ENCODE measurements at places on chromosomes 13 and 19.

- DNase-seq = peak; percentile 5
These were observed at the start of gene KEAP1 for GRCh38 chr19:10503002-10503789. KEAP1 (minus strand) TSS chr19:10503356; CDS start chr19:10500033, 3,323 bp downstream.

DNA sequence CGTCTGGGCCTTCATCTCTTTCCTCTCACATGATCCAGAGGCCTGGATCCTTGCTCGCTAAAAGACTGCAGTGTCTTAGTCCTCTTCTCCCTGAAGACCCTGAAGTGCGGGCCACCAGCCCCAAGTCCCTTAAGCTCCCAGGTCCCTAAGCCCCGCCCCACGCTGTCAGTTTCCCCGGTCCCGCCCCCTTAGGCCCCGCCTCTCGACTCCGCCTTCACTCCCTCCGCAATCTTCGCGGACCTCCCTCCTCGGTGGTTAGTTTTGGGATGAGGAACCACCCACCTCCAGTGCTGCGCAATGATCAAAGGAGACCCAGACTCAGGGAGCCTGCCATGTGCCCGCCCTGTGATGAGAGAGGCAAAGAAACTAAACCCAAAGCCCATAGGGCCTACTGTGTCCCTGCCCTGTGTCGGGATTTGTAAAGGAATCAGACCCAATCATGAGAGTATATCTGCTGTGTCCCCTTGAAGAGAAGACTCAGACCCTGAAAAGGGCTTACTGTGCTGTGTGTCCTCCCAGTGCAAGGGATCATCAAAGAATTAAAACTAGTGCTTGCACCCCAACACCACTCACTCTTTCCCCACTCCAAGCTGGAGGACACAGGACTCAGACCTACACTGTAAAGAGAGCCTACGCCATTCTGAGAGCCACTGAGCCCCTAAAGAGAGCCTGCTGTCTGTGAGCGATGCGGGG, 3.0 kb upstream of the COX6B1 start:
- DNase-seq = peak; percentile 62

DNA sequence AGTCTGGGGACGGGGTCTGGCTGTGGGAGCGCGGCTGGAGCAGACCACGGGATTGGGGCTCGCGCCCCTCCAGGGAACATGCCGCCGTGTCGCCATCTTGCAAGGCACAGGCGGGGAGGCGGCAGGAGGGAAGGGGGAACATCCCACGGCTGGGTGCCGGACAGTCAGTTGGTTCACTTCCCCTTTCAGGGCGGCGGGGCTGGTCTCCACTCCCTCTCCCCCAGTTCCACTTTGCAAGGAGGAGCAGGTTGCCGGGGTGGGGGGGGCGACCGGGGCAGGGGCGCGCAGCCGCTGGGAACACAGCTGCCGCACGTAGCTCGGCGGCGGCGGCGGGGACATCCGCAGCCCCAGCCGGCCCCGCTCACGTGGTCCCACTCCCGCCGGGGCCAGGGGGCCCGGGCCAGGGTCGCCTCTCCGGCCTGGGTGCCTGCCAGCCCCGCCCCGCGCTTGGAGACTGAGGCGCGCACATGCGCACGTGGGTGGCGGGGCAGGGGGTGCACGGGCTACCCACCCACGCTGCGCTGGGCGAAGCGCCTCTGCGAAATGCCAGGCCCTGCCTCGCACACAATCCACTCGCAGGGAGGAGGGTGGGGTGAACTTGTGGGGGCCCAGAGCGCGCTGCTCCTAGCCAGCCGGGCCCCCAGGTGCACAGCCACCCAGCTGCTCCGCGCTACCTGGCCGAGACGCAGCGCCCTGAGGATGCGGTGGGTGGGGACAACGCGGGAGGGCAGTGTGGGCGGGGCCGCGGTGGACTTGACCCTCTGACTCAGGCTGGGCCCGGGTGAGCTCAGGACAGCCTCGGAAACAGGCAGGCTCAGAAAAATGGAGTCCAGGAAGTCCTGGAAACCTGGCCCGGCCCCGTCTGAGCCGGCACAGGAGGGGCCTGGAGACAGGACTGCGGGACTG, 6.4 kb downstream of the KLF16 start:
- no peak for DNase-seq

- DNase-seq = no peak
These were observed 33.3 kb upstream of the SPATA13 start for GRCh38 chr13:24127116-24127631.

GRCh38 chr19:34664870-34665269, 12.1 kb downstream of the SCGB2B2 start:
- no peak for DNase-seq

DNA sequence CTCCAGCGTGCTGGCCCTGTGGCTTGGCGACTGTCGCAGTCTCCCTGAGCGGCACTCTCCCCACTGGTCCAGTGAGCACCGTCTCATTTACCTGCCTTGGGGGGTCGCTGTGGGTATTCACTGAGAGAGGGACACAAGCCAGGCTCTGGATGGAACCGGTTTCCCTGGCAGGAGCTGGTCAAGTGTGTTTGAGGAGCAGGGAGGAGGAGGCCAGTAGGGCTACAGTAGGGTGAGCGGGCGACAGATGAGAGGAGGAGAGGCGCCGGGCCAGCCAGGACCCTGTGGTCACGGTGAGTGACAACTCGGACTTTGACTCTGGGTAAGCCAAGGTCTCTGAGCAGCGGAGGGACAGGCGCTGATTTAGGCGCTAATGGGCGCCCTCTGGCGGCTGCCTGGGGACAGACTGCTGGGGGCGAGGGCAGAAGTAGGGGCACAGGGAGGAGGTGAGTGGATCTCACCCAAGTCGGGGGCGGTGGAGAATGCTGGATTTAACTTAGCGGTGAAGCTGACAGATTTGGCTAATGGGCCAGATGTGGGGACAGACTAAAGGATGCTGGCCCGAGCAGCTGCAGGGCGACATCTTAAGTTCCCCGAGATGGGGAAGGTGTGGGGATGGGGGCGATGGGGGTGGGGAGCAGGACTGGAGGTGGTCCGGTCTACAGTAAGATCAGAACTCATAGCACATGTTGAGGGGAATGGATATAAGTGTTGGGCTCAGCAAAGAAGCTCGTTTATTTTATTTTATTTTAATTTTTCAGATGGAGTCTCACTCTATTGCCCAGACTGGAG, 4.7 kb upstream of the PRMT1 start:
- peak; percentile 74 for DNase-seq

DNA sequence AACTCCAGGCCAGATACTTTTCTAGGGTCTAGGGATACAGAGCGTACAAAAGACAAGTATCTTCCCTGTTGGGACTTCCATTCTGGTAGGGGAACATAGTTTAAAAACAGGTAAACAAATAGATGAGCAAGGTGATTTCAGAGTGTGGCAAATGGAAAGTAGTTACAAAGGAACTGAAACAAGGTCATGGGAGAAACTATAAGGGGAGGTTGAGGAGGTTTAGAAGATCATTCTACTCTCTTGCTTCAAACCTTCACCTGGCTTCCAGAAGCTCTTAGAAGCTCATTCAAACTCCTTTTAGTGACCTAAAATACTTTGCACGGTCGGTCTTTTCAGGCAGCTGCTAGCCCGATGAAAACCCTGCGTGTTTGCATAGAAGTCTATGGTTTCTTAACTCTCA, 9.1 kb downstream of the FFAR2 start:
- DNase-seq = no peak

GRCh38 chr13:111395511-111396393, 75.3 kb downstream of the TEX29 start:
- no peak for DNase-seq

GRCh38 chr13:95496485-95496884, 56.0 kb upstream of the CLDN10 start:
- no peak for DNase-seq

DNA sequence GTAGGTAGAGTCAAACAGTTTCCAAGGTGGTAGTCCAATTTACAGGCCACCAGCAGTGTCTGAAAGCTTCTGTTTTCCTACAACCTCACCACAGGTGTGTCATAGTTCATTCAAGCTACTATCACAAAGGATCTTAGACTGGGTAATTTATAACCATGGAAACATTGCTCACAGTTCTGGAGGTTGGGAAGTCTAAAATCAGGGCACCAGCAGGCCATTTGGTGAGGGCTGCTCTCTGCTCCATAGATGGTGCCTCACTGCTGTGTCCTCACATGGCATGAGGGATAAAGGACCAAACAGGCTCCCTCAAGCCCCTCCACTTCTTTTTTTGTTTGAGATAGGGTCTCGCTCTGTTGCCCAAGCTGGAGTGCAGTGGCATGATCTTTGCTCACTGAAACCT, 60.6 kb downstream of the ING1 start:
- no peak for DNase-seq

- DNase-seq = no peak
These were observed 2.2 kb upstream of the COLGALT1 start for GRCh38 chr19:17553256-17553655.

- DNase-seq = no peak
These were observed 220.5 kb downstream of the KCNRG start for GRCh38 chr13:50235604-50236342.

DNA sequence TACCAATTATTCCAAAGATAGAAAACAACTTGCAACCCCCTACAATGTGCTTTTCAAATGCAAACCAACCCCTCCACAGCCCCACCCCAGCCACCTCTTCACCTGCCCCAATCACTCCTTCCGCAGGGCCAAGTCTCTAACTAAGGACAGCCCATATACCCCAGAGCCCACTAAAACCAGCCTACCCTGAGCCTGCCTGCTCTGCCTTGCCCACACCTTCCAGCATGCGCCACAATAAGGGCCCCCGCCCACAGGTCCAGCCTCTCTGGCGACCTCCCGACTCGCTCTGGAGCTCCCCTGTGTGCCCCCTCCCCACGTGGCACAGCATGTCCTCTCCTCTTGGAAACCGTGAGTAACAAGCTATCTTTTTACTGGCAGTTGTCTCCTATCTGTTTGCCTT, 42.8 kb upstream of the MEDAG start:
- no peak for DNase-seq

- peak; percentile 1 for DNase-seq
These were observed 30.8 kb upstream of the RFC3 start for GRCh38 chr13:33787051-33787591.

GRCh38 chr19:39684267-39684666, 20.0 kb upstream of the LGALS14 start:
- DNase-seq = no peak

GRCh38 chr13:33392794-33393405, 107.3 kb upstream of the STARD13 start:
- no peak for DNase-seq

DNA sequence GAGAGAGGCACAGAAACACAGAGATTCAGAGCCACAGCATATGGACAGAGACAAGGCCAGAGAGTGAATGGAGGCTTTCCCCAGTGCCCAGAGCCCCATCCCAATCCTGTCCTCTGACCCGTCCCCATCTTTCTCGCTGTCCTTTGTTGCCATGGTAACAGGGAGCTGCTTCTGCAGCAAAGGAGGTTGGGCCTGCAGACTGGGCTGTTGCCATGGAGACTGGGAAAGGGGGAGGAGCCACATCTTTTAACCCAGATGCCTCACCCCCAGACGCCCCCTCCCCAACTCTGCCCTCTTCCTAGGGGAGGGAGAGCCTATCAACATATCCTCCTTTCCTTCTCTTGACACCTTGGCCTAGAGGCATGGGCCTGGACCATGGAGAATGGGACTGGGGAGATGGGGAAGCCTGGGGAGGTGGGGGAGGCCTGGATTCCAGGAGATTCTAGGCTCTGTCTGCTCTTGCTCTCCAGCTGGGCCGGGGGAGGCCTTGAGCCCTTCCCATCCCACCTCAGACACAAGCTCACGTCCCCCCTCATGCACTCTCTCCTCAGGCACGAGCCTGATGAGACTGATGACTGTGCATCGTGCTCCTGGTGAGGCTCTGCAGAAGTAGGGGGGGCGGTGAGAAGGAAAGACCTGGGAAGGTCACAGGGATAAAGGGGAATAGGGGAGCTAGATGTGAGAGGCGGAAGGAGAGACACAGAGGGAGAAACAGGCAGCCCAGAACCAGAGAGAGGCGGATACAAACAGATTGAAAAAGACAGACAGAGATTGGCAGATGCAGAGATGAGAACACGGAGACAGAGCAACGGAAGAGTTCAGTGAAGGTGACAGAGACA, 2.1 kb upstream of the ATP1A3 start:
- DNase-seq = no peak

DNA sequence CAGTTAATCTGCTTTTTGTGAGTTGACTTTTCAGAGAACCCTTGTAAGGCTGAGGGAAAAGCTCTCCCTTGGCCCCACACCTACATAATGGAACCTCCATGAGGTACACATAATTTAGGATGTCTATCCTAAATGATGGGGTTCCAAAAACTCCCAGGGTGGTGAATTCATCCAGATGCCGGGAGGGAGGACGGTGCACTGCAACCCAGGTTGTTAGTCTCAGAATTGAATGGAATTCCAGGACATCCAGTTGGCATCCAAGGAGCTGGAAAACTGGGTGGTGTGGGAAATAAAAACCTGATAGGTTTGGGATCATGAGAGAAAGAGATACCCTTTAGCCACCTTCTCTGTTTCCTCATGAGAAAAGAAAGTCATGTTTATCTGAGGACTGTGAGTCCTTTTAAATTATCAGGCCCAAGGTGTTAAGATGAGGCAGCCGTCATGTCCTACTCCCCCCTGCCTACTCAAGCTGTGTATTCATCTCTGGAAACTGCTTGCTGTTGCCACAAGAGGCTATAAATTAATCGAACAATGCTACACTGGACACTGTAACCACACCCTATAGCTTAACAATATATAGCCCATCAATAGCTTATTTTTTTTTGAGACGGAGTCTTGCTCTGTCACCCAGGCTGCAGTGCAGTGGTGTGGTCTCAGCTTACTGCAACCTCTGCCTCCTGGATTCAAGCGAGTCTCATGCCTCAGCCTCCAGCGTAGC, 49.5 kb downstream of the C13orf46 start:
- no peak for DNase-seq

GRCh38 chr19:16467581-16467980, 4.2 kb downstream of the EPS15L1 start:
- DNase-seq = no peak

DNA sequence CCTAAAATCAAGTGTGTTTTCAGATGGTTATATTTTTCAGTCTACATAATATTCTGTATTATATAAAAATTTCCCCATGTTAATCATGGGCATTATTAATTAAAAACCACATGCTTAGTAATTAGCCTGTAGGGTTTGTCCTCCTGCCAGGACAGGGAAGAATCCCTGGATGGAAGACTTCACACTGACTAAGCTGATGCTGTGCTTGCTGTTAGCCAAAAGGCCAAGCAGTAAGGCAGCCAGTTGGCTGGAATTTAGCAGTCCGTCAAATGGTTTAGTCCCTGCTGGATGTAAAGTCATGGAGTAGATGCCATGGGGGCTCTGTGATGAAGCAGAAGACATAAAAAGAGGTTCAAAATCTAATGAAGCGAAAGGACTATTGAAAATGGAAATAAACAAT, 168.0 kb upstream of the OBI1 start:
- no peak for DNase-seq

- DNase-seq = no peak
These were observed 191.5 kb downstream of the TEX29 start for GRCh38 chr13:111511805-111512504.

Measured in CD4-positive, alpha-beta T cell treated with Interleukin-6 at 100 ng/mL for 8 hours (primary cell).